ENCODE measurements at places on chromosomes 12 and 14.

DNA sequence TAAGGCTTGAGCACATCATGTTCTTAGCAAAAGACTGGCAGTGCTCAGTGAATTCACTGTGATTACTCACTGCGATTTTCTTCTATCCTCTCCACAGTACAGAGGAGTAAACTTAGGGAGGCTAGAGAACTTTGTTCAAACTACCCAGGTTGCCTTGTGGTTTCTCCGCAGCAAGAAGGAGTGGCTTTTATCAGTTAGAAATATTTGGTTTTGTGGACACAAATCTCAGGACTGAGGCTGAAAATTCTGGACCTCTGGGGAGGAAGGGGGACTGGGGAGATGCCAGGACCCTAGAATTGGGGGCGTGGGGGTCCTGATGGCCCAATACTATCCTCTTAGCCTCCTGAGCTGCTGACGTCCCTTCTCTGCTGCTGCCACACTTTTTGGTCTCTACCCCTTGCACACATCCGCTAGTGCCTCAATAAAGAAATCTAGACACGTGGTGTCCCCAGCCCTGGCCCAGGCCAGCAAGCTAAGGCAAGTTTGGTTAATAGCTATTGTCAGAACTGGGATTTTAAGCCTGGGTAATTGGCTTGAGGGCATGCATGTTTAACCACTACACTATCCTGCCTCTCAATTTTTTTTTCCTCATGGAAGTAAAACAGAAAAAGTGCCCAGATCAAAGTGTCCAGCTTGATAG lies 842 bp downstream of the OAS2 start:
- no peak for DNase-seq

GRCh38 chr14:61491224-61491623 lies 169.8 kb downstream of the PRKCH start:
- no peak for DNase-seq

- no peak for DNase-seq
Observed at GRCh38 chr12:75289753-75290152, 40.4 kb downstream of the CAPS2 start.

DNA sequence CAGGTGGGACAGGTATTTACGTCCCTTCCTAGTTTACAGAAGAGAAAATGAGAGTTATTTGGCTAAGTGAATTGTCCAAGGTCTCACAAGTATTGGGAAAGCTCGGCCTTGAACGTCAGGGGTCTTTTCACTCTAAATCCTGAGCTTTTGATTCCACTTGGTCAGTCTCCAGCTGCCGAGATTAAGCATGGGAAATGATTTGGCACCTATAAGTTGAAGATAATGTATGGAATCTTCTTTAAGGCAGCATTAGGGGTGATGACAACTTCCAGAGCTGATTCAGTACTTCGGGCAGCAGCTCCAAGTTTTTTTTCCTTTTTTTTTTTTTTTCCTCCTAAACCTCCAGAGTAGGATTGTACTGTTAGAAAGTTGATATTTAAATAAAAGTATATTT lies 722 bp downstream of the FAM234B start:
- DNase-seq = no peak

GRCh38 chr12:130948751-130949150 lies 5.0 kb upstream of the ADGRD1 start:
- no peak for DNase-seq

GRCh38 chr14:105456736-105457617 lies 17.6 kb upstream of the CRIP2 start:
- DNase-seq = no peak

- no peak for DNase-seq
Observed at GRCh38 chr12:75779891-75780496, 251.6 kb downstream of the PHLDA1 start.

- DNase-seq = no peak
Observed at GRCh38 chr12:67669934-67670631, 21.5 kb downstream of the DYRK2 start.

- no peak for DNase-seq
Observed at GRCh38 chr12:15520844-15521243, 198.5 kb downstream of the PTPRO start.

DNA sequence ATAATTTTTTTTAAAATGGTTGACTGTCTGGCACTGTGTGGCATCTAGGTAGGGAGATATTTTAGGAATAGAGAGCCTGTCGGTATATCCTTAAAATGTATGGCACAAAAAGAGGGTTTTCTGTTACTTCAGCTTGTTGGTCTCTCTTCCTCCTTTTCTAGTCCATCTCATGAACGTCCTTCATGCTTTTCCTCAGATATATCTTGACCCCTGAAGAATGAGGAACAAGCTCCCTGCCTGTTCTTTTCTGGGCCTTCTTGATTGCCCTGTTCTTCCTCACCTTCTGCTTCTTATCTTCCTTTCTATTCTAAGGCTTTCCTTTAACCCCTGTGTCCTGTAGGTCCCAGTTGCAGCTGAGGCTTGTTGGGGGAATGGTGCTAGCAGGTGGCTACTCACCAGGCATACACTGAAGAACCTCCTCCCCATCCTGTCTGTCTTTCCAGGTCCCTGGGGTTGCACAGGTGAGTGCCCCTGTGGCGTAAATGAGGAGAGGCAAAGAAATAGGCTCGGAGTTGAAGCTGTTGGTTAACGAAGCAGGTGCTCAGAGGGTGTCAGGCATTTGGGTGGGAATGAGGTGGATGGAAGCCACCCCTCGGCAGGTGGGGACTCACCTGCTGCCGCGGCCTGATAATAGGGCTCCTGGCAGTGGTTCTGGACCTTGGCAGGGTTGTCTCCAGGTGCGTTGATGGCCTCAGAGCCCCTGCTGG lies 7.2 kb upstream of the C1R start:
- DNase-seq = no peak

- peak; percentile 67 for DNase-seq
Observed at GRCh38 chr12:119780786-119781434, 96.2 kb downstream of the CIT start.

GRCh38 chr12:15320881-15321280 lies 1.4 kb upstream of the PTPRO start:
- DNase-seq = no peak

DNA sequence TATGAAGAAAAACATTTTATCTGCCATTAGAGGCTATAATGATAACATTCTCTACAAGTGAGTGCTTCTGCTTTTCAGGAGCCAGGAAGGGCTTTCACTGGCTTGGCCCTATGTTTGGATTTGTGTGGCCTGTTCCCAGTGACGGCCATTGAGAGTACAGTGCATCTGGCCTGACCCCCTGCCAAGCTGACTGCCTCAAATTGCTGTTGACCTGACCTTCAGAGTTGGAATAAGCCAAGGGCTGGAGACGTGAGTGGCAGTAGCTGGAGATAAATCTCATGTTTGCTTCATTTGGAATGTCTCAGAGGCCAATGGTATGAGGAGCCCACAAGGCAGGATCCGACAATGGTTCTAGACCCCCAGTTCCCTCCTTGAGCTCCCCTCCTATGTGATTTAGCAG lies 28.3 kb upstream of the PLEKHG7 start:
- DNase-seq = no peak

DNA sequence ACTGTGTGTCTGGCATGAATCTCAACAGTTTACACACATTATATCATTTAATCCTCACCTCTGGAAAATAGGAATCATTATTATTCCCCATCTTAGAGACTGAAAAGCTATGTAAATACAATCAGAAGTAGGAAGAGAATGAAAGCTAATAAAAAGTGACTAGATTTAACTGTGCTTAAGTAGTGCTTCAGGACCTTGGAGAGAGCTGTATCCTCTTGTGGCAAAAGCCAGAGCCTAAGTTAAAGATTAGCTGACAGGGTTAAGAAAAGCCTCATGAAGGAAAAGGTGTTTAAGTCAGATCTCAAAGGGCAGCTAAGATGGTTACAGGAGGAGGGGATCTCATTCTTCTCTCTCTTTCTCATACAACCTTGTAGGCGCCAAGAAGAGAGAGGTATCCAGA lies 65.3 kb upstream of the TMEM233 start:
- DNase-seq = no peak

GRCh38 chr14:54935958-54936357 lies 33.3 kb upstream of the GCH1 start:
- DNase-seq = no peak

GRCh38 chr12:122840580-122841513 lies 5.6 kb downstream of the HIP1R start:
- DNase-seq = no peak

GRCh38 chr12:638953-639557 lies 24.2 kb downstream of the NINJ2 start:
- no peak for DNase-seq

- DNase-seq = no peak
Observed at GRCh38 chr14:101512376-101512695, 49.0 kb upstream of the DIO3 start.

DNA sequence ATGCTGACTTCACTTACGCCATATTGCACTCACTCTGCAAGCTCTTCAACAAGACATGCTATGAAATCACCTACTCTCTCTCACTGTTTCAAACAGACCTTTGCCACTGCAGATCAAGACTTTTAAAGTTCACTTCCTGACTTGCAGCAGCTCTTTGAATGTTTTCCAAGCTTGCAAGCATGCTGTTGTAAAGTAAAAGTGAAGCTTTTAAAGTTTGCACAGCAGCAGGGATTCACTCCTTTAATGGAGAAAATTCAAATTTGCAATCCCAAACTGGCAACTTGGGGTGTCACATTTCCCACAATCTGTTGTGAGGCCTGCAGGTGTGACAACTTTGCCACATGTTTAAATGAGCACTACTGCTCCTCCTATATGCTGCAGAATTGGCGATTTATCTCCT lies 270.9 kb downstream of the ALX1 start:
- no peak for DNase-seq

- peak; percentile 31 for DNase-seq
Observed at GRCh38 chr12:54413284-54414190, 5.5 kb downstream of the ITGA5 start.

GRCh38 chr12:9049520-9050133 lies 60.3 kb downstream of the KLRG1 start:
- DNase-seq = peak; percentile 74

- DNase-seq = no peak
Observed at GRCh38 chr14:76696791-76697190, 64.5 kb upstream of the VASH1 start.

- DNase-seq = no peak
Observed at GRCh38 chr12:14395074-14395778, 29.7 kb downstream of the ATF7IP start.

DNA sequence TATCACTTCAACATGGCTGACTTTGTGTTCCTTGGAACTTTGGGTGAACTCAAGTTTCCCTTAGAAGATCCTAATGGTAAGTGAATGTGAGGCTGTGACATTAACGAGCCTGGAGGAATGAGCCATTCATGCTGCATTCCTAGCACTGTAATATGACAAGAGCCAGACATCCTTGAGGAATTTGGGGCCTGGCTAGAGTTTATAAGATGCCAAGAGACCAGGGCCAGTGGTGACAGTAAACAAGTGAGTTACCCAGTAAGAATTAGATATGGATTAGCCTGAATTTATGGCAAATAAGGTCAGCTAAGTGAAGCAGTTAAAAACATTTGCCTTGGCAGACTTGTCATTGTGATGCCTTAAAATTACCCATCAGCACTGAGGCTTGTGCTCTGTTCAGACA lies 232.4 kb downstream of the AKAP6 start:
- peak; percentile 7 for DNase-seq

DNA sequence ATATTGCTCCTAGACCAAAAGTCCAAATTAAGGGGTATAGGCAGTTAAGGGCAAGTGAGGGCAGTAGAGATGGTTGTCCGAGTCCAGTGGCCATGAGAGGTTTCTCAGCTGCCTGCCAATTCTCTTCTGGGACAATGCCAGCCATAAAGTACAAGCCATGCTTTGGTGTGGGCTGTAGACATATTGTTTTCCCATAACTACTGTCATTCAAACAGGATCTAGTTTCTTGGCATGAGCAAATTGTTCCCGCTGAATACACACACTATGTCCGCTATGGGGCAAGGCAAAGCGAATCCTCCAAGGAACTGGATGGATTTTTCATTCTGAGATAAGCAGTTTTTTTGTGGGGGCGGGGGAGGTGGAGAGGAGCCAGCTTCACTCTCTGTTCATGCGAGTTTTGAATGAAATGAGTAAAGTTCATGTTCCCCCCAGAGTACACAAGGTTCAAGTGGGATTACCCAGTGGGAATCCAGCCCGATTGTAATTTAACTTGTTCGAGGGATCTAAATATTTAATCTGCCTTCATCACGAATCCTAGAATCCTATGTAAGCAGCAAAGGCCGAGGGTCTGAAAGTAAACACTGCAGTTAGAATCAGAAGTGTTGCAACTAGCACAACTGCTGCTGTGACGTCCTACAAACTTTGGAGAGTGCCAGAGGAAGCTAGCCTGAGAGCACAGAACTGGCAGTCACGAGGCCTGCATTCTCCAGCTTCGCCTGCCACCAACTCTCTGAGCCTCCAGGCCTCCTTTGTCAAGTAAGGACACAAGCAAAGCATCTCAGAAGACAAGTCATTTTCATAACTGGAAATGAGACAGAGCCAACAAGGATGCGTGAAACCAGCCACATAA lies 137.0 kb downstream of the CRADD start:
- DNase-seq = no peak

GRCh38 chr12:65389436-65389835 lies 111.0 kb downstream of the MSRB3 start:
- DNase-seq = no peak

GRCh38 chr12:14853961-14854360 lies 10.6 kb upstream of the ART4 start:
- DNase-seq = no peak

GRCh38 chr12:117032593-117033381 lies 66.4 kb downstream of the TESC start:
- DNase-seq = no peak

GRCh38 chr14:58171090-58171489 lies 19.1 kb upstream of the ARMH4 start:
- DNase-seq = peak; percentile 50

DNA sequence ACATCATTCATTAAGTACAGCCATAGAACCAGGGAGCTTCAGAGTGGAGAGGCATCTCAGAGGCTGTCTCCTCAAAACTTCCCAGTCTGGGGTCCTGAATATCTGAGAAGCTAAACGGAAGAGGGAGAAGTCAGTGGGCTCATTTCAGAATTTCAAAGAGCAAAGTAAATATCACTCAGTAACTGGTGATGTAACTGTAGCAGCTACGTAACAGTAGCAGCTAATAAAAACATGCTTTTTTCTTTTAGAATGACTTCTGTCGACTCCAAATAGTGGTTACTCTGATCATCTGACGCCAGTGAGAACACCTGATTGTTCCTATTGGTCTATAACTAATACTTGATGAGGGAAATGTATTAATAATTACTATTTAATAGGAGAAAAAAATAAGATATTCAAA lies 383.3 kb downstream of the DPF3 start:
- no peak for DNase-seq

DNA sequence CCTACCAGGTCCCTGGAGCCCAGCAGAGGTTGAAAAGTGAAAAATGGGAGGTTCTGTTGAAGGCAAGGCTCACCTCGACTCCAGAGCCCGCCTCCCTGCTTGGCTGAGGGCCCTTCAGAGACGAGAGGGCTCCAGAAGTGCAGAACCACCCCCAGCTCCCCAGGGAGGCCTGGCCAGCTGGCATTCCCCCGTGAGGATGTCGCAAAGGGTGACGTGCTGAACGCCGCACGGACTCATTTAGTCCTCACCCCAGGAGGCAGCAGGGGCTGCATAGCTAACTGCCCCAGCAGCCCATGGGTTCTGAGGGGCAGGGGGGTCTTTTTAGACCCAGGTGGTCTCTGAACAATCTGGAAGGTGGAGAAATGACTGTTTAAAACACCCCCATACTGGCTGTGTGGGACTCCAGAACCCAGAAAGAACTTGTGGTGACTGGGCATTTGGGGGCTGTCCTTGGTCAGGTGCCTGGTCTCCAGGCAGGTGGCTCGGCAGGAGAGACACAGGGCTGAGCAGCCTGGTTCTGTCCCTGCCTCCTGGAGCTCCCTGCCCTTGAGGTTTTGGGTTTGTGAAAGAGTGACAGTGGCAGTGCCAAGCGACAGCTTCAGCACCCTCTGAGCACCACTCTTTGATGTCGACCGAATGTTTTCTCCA lies 32.0 kb downstream of the ANAPC7 start:
- no peak for DNase-seq

Measured in SW 1271 (cell line).